ENCODE measurements at places on chromosomes 5 and 9.

GRCh38 chr5:170313344-170313743 is 15.8 kb upstream of the LCP2 start:
- no peak for DNase-seq

DNA sequence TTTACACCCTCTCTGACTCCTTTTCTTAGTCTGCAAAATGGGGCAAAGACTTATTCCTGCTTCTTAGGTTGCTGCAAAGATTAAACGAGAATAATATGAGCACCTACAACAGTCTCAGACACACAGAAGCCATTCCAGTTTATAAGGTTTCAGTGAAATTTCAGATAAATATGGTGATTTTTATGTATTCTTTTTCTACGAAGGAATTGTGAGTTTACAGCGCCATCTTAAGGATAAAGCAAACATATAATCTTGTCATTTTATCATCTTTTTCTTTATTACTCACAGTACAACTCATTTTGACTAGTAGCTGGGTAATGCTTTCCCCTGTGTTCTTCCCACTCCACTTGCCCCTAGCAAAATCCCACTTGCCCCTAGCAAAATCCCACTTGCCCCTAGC is 29.2 kb upstream of the SMC5 start:
- no peak for DNase-seq

- no peak for DNase-seq
Measured at GRCh38 chr5:149496166-149496565, 55.1 kb downstream of the CSNK1A1 start.

- DNase-seq = no peak
Measured at GRCh38 chr5:43256261-43256966, 56.8 kb downstream of the HMGCS1 start.

GRCh38 chr5:54404568-54404967 is 50.9 kb upstream of the HSPB3 start:
- DNase-seq = no peak

GRCh38 chr9:101536938-101537337 is 3.3 kb downstream of the RNF20 start:
- no peak for DNase-seq

- DNase-seq = no peak
Measured at GRCh38 chr5:170819824-170820223, 36.3 kb downstream of the GABRP start.

DNA sequence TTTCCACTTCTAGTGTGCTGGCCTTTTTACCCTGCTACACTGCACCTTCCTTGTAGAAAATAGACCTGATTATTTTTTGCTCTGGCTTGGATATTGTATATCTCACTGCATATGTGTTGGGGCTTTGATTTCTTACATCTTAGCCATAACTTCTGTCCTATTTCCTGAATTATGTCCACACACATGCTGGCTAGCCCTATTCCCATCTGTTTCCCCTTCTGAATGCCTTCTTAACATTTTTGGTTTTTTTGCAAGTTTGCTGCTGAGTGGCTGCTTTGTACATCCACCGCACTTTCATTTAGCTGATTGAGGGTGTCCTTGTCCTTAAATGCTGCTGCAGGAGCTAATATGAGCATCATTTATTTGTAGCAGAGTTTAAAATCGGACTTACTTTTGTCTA is 26.9 kb downstream of the CFAP95 start:
- DNase-seq = no peak

- DNase-seq = no peak
Measured at GRCh38 chr5:148626081-148626613, 28.2 kb downstream of the HTR4 start.

DNA sequence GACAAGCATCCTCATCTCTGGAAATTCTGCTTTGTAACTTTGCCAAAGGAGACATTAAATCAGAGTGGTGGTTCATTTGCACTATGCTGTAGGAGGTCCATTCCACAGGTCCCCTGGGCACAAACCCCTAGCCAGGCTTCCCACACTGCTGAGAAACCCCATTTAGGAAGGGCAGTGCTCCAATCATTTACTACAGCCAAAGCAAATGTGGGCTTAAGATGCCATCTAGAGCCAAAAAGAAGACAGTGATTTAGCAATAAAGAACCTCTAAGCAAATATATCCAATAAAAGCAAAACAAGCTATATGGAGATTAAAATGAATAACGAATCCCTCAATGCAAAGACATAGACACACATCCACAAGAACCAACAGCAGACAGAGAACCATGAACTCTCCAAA is 129.0 kb upstream of the ALDH1B1 start:
- DNase-seq = peak; percentile 5

DNA sequence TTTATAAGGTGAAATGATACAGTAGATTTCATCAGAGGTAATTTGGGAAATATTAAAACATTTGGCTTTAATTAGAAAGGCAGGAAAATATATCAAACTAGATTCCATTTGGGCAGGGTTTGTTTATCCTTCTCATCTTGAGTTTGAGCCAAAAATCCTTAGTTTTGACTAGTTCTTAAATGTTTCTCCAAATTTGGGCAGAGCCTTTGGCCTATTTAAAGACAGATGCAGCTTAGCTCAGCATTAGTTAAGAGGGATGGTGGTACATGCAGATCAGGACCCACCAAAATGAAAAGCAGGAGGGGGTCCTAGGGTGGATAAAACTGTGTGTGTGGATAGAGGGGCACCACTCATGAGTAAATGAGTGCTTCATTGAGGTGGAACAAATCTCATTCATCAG is 20.3 kb upstream of the ARRDC3 start:
- DNase-seq = no peak

DNA sequence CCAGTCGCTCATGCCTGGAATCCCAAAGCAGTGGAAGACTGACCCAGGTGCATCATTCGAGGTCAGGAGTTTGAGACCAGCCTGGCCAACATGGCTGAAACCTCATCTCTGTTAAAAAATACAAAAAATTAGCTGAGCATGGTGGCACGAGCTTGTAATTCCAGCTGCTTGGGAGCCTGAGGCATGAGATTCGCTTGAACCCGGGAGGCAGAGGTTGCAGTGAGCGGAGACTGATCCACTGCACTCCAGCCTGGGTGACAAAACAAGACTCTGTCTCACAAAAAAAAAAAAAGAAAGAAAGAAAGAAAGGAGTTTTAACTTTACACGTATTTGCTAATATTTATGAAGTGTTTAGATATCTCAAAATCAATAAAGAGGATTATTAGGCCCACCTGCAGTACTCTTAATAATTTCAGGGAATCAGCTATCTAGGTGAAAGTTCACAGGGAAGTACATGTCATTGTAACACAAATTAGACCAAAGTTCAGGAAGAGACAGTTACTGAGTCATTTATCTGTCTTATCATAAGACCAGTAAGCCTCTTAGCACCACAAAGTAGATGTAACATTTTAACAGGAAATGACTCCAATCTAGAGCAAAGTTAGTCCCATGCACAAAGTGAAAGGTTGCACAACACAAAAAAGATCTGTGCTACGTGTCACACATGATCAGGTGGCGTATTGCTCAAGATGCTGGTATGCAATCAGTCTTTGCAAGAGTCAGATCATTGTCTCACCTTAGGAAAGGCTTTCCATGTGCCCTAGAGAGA is 34.1 kb upstream of the PLIN2 start:
- DNase-seq = peak; percentile 99

GRCh38 chr9:80605129-80605528 is 1033.4 kb downstream of the TLE4 start:
- DNase-seq = no peak

- DNase-seq = no peak
Measured at GRCh38 chr5:149853331-149853648, 91.3 kb downstream of the PDE6A start.

DNA sequence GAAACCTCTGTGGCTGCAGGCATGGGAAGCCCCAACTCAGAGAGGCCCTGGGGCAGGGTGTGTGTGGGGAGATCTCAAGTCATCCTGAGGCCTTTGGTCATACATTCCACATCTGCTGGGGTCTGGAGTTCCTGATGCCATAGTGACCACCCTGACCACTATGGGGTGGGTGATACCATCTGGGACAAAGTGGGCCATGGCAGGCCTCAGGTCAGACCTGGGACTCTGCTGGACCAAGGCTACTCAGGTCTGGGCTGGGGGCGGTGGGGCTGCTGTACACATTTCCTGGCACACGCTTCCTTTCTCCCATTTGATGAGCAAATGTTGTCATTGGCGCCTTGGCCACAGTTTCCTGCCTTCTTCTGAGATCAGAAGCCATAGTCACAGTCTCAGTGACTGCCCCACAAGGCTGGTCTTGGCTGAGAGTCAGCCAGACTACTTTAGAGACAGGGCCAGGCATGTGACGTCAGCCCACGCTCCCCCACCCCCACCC is 15.1 kb upstream of the ACSL6 start:
- DNase-seq = no peak

DNA sequence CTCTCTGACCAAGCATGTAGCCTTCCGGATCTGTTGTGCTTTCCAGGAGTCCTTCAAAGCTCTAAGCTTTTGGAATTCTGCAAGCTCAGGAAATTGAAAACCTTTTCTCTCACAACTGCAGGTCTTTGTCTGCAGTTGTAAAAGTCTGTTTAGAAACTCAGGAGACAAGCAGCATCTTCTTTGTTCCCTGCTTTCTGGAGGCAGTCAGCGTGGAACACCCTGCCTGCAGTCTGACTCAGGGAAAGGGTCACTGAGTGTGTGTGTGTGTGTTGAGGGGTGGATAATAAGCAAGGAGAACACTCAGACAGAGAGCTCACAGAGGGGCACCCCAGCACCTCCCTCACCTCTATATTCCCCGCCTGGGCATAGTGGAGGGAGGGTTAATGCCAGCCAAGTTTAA is 29.1 kb downstream of the KCNIP1 start:
- no peak for DNase-seq

- peak; percentile 65 for DNase-seq
Measured at GRCh38 chr5:96885518-96886338, 9.4 kb downstream of the ERAP2 start.

DNA sequence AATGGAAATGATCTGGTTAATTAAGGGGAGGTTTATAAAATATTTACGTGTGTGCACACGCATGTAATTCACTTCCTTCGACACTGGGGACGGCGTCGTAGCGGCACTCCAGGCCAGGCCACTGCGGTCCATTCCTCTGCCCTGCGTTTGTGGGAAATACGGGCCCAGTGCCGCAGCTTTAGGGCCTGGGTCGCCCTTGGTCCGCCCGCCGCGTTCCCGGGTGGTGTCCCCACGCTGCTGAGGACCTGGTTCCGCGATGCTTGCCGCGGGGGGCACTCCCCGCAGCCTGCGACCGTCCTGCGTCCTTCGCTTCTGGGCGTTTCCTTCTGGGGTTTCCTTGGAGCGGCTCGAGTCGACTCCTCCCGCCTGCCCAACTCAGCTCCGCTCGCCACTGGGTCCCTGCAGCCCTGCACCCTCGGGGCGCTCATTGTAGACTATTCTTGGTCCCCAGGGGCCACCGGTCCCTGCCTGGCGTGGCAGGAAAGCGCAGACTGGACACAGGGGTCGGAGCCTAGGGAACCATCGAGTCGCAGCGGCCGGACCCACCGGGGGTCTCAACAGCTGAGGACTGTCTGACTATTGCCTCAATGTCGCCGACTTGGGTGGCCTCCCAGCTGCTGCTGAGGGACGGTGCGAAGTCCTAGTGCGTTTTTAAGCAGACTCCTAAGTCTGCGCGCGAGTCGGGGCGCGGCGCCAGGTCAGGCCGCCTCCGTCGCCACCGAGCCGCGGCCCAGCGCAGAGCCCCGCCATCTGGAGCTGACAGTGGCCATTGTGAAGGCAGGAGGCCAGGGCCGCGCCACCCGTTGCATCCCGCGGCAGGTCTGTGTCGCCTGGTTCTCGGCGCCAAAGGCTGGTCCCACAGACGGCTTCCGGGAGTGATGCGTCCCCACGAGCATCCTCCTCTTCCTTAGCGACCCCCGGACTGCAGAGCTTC is 4.4 kb upstream of the IRX1 start:
- DNase-seq = no peak

DNA sequence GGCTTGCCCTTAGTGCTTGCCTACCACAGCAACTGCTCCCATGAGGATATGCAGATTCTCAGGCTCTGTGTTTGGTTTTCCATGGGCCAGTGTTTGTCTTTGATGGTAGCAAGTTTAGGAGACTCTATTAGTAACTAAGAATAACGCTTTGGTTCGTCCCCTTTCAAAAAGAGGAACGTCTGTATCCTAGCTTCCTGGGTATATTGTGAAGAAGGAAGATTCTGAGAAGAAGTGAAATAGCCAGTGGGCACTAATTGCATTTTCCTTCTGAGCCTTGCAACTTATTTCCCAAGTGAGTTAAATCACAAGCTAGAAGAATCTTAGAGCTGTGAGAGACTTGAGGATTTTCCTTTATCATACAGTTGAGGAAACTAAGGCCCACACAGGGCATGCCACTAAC is 376.8 kb downstream of the PIK3R1 start:
- DNase-seq = peak; percentile 30

- DNase-seq = no peak
Measured at GRCh38 chr5:6084836-6085235, 293.5 kb downstream of the MED10 start.

- peak; percentile 85 for DNase-seq
Measured at GRCh38 chr5:140633021-140633471, at the start of gene CD14. Gene CD14 (minus strand): TSS chr5:140633175. CDS start chr5:140633071, 104 bp downstream.

- DNase-seq = no peak
Measured at GRCh38 chr5:136679233-136679632, 313.9 kb upstream of the TRPC7 start.

GRCh38 chr9:129650680-129651235 is 8.8 kb upstream of the ASB6 start:
- no peak for DNase-seq

DNA sequence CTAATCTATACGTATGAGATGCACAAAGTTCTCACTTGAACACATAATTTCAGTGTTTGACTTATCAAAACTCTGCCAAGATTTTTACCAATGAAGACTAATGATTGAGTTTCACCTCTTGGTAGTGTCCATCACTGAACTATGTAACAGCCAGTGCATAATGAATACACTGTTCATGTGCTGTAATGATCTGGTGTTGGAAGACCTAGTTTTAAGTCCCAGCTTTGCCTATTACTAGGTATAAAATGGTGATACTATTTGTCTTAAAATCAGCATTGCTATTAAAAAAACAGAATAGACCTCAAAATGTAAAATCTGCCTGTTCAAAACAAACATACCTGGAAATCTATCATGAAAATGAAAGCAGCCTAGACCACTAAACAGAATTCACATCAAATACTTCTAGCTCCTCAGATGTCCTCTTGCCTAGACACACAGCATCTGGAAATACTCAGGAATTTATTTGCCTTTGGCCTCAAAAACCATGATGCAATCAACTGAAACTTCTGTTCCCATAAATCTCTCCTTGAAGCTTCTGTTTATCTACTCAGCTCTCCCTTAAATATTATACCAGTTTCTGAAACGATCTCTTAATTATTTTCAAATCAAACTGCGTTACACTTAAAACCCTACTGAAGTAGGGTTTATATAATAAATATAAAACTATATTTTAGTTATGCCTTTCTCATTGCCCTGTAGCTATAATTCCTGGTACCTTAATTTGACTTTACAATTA is 38.1 kb downstream of the MRPS27 start:
- no peak for DNase-seq

Data from inflammatory macrophage (primary cell).